ENCODE measurements at places on chromosomes 16 and 17.

DNA sequence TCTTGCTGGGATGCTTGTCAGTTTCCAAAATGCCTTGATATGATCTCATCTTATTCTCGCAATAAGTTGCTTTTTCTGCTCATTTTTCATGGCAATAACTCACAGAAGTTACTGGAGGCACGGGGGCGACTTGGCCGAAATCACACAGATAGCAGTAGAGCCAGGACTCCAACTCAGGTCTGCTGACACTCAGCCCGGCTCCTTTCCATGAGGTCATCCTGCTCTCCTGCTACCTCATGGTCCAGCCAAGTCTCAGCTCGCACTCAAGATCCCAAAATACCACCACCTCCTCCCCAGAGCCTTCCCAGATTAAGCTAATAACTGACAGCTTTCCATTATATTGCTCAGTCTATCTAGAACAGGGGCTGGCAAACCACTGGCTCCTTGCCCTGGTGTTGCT lies 269.5 kb downstream of the MAP2K4 start:
- DNase-seq: no peak

GRCh38 chr17:65374966-65375365 lies 186.5 kb downstream of the AXIN2 start:
- DNase-seq: no peak

DNA sequence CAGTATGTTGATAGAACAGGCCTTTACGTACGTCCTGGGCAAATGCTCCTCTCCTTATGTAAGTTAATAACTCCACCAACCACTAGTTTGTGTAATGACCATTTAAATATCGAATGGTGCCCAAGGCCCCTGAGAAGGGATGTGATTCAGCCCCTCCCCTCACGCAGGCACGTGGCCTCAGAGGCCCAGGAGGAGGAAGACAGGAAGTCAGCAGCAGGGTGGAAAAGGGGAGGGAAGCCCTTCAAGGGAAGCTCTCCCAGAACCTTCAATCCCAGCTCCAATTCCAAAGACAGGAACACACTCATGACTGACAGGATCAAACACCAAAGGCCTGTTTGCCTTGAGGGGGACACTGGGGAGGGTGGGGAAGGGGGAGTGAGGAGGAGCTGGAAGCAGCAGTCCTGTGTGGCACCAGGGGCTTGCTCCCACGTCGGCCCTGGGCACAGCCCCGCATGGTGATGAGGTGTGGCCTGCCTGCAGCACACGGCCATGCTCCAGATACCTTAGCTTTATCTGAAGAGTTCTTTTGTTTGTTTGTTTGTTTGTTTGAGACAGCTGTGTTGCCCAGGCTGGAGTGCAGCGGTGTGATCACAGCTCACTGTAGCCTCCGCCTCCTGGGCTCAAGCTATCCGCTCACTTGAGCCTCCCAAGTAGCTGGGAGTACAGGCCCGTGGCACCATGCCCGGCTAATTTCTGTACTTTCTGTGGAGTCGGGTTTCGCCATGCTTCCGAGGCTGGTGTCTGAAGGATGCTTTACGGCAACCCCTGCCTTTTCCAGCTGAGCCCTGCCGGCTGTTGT lies 105.0 kb downstream of the ZNF778 start:
- no peak for DNase-seq

DNA sequence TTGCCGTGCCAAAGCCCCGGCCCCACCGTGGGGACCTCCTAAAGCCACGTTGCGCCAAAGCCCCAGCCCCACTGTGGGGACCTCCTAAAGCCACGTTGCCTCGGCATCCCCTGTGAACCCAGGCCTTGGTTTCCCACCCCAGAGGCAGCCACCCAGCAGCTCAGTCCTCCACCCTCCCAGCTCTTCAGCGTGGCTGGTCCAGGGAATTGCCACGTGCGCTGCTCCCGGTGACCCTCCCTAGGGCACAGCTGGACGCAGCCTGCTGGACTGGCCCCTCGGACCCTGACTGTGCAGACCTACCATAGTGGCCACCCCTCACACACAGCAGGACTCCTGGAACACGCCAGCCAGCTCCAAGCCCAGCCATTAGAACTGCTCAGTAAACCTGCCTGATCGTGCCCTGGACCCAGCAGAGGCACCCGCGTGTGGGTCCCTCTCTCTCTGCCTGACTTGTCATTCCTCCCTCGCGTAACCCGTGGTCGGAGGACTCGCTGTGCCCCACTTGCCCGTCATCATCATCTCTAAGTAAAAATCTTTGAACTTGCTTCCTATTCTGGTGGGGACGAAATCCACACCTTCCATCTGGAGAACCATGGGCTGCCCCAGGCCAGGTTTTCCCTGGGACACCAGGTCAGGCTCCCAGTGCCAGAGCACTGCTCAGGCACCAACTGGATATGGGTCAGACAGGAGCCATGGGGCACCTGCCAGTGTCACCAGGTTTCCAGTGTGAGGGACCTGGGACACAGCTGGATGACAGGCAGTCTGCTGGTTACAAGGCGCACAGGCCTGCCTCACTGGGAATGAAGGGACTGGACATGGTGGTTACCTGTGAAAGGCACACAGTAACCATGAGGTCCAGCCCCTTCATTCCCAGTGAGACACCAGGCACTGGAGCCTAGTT lies 5.6 kb downstream of the CIAO3 start:
- no peak for DNase-seq

- DNase-seq: no peak
Observed at GRCh38 chr17:19384723-19385391, 2.1 kb downstream of the MFAP4 start.

DNA sequence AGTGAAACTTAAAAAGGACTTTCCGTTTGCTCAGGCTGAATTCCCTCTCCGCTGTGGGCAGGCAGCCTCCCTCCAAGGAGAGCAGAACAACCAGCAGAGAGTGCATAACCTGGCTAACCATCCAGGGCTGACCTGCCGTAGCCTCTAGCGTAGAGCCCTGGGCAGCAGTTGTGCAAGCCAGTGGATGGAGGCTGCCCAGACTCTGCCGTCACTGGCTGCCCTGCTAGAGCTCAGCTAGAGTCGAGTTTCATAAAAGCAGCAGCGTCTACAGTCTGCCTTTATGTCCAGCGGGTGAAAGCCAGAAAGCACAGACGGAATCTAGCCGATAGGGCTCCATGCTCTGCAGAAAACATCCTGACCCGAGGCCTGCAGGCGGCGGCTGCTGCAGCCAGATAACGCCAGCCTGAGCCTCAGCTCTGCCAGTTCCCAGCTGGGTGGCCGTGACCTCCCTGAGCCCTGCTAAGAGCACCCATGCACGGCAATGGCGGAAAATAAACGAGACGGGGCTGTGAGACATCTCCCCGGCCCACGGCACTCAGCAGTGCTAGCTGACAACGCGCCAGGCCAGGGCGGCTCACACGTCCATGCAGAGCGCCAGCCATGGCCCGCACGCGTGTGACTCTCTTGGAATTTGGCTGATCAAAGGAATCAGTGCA lies 231.3 kb downstream of the ENGASE start:
- DNase-seq: no peak

GRCh38 chr17:79739148-79740062 lies 8.7 kb downstream of the ENPP7 start:
- DNase-seq: no peak

DNA sequence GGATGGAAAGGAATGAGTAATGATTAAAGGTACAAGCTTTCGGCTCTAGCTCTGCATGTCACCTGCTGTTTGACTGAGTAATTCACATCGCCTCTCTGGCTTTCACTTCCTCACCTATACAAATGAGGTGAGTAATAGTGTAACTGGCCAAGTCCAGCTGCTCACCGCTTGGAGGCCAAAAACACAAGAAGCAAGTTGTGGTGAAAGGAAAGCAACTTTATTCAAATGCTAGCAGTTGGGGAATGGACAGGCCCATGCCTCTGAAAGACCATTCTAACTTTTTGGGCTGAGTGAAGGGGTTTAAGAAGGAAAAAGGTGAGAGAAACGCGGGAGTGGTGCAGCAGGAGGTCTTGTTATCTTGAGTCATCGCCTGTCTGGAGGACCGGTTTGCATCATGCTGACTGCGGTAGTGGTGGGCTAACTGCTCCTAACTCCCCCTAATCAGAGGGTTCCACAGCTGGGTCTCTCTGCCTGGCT lies 45.7 kb upstream of the CSNK2A2 start:
- no peak for DNase-seq

- no peak for DNase-seq
Observed at GRCh38 chr17:63611354-63611753, 10.7 kb downstream of the TACO1 start.

DNA sequence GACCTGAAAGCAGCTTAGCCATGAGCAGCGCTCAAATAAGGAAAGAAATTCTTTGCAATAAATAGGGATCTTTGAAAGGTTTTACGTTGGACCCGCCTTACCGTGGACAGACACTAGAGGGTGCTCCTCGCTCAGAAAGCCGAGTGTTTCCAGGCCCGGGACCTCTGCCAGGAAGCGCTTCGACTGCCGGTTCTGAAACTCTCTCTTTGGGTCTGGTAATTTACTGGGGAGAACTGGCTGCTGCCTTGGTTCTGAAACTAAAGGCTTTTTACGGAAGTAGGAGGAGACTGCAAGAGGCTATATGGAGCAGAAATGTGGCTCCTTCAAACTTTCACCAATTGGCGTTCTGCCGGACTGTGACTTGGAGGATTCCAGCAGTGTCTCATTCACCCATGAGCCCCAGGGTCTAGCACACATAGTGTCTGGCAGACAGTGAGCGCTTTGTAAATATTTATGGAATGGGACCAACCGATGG lies 45.6 kb upstream of the HOXB9 start:
- peak; percentile 53 for DNase-seq

DNA sequence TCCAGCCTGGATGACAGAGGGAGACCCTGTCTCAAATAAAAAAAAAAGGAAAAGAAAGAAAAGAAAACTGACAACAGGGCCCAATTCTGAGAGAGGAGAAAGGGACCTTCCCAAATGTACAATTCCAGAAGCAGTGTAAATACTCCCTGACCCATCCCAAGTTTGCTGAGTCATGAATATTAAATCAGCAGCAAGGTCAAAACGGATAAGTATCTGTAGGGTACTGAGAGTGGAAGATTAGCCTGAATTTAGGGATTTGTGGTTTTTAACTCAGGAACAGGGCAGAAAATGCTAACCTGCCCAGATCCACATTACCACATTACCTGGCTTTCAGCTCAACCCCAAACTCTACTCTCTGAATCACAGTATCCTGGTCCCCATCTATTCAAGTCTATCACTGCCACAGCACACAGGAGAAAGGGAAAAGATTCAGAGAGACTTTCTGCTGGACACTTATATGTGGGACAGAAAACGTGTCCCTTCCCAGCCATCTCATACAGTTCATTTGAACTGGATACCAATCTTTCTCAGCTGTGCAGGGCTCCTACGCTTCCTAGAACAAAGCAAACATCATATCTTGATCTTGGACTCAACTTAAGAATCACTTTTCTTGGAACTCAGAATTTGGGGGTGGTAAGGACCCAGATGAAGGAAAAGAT lies 2.9 kb downstream of the FXR2 start:
- DNase-seq: no peak

DNA sequence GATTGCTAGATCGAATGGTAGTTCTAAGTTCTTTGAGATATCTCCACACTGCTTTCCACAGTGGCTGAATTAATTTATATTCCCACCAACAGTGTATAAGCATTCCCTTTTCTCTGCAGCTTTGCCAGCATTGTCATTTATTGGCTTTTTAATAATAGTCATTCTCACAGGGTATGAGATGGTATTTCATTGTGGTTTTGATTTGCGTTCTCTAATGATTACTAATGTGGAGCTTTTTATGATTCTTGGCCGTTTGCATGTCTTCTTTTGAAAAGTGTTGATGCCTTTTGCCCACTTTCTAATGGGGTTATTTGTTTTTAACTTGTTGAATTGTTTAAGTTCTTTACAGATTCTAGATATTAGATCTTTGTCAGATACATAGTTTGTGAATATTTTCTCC lies 36.5 kb upstream of the BCAS3 start:
- DNase-seq: no peak

DNA sequence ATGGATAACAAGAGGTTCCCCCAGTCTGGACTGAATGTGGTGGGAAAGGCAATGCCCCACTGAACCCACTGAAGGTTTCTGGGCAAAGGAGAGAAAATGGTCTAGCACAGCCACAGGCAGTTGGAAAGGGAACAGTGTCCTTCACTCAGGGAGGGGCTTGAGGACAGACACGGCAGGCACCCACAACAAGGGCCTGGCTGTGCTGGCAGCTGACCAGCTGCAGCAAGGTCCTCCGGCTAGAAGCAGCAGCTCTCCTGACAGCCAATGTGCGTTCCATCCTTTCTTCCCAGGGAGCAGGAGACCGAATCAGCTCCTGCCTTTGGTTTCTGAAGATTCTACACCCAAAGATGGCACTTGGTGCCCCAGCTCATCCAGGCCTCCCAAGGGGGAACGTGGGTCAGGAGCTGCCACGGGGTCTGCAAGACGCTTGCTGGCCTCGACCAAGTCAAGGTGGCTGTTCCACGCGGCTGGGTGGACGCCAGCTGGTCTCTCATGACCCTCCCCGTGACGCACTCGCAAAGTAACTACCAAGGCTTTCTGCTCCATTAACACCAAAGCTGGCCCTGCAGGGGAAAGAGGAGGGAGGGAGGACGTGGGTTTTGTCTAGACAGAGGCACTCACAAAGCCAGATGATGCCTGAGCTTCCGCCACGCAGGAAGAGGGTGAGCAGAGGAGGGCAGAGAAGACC lies 11.1 kb downstream of the ABR start:
- DNase-seq: no peak

GRCh38 chr17:41976142-41976768 lies 9.7 kb downstream of the CNP start:
- DNase-seq: no peak

- no peak for DNase-seq
Observed at GRCh38 chr16:22257440-22257839, 39.8 kb upstream of the POLR3E start.

DNA sequence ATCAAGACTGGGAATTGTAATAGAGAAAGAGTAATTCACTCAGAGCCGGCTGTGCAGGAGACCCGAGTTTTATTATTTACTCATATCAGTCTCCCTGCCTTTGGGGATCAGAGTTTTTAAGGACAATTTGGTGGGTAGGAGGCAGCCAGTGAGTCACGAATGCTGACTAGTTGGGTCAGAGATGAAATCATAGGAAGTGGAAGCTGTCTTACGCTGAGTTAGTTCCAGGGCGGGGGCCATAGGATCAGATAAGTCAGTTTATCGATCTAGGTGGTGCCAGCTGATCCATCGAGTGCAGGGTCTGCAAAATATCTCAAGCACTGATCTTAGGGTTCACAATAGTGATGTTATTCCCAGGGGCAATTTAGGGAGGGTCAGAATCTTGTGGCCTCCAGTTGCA lies 20.2 kb upstream of the GUCY2D start:
- DNase-seq: no peak

GRCh38 chr17:3528403-3528851 lies 29.2 kb downstream of the TRPV3 start:
- no peak for DNase-seq

DNA sequence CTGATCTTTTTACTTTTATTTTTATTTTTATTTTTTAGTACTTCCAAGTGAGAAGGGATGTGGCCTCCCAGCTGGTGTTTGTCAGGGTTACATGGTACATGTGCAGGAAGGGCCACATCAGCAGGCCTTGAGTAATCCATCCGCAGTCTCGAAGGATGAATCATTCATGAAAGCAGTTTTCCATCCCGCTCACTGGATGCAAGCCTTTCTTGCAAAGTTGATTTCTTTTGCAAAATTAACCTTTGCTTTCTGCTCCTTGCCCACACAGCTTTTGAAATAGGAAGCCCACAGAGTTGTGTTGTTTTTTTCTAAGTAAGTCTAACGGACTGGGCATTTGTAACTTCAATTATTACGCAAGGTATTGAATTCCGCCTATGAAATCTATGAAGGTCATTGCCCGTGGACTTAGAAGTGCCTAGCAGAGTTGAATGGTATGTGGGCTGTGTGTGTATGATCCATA lies 157.4 kb downstream of the PRKCA start:
- DNase-seq: no peak

- no peak for DNase-seq
Observed at GRCh38 chr16:5166486-5166885, 68.9 kb upstream of the EEF2KMT start.

Measured in stimulated activated CD4-positive, alpha-beta T cell treated with anti-CD3 and anti-CD28 coated beads, Interleukin-15, amount 100 ng/mL, for 1 hour (primary cell).